Stimulated activated CD8-positive, alpha-beta memory T cell treated with anti-CD3 and anti-CD28 coated beads, Interleukin-4, amount 100 ng/mL, for 4 hours (primary cell): ENCODE measurements at places on chromosomes 4 and X.

- DNase-seq, result no peak
Observed at GRCh38 chr4:25113915-25114904, 46.0 kb downstream of the SEPSECS start.

- no peak for DNase-seq
Observed at GRCh38 chr4:147194604-147195003, 248.9 kb upstream of the TTC29 start.

GRCh38 chr4:1252928-1253492 is 4.1 kb upstream of the CTBP1 start:
- DNase-seq, result no peak

DNA sequence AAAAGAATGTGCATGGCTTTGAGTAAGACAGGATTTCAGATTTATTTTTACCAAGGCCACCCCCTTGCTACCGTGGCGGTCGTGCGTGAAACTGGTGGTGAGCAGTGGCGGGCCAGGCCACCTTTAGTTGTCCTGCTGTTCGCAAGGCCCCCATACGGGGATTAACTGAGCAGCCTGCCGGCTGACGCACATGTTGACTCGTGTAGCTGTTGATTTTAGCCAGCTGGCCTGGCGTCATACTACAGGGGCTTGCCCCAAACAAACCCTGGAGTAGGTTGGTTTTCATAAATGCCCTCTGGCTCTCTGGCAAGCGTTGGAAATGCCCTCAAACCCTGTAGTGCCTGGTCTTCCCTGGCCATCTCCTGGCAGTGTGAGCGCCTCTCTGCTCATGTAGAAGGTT is 28.4 kb downstream of the WFS1 start:
- DNase-seq, result no peak

GRCh38 chr4:83282049-83282535 is 2.5 kb downstream of the COQ2 start:
- no peak for DNase-seq

DNA sequence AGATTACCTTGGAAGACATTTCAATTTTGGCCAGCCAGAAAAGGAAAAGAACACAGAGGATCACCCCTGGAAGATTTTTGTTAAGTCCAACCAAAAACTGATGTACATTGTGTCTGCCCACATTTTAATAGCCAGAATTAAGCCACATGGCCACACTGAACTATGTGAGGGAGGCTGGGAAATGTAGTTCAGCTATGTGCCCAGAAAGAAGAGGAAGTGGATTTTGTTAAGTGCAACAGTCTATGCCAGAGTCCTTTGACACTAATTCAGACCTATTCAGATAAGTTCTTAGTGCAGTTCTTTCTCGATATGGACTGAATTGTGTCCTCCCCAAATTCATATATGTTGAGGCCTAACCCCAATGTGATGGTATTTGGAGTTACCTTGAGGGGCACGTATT is 18.4 kb downstream of the PRPS1 start:
- DNase-seq, result no peak

DNA sequence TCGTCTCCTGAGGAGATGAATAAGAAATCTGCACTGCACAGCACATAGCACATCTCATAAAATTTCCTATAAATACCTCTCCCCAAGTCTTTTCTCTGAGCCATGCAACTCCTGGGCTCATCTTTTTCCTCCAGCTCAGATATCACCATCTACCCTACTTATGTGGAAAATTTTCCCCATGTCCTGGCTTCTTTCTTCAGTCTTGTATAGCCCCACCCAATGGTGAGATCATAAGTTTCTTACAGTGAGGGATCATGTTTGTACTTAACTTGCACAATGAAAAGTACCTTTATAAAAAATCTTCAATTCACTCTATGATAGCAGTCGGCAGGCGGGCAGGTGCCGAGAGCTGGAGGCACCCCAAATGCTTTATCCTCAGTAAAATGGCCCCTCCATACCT is 198.6 kb upstream of the S100G start:
- DNase-seq, result no peak

DNA sequence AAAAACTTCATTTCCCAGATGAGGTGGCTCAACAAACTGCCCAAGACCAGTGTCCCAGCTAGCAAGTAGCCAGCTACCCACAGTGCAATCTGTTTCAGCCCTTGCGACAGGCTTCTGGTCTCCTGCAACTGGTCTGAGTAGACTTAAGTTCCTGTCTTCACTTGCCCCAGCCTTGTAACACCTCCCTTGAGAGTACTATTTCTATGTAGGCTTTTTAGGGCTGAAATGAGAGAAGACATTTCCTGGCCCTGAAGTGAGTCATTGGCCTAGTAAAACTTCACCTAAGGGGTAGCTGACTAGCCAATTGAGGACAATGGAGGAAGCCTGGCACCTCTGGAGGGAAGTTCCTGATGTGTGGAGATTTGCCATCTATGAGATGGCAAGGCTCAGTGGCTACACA is 80.1 kb upstream of the STIM2 start:
- DNase-seq, result no peak

DNA sequence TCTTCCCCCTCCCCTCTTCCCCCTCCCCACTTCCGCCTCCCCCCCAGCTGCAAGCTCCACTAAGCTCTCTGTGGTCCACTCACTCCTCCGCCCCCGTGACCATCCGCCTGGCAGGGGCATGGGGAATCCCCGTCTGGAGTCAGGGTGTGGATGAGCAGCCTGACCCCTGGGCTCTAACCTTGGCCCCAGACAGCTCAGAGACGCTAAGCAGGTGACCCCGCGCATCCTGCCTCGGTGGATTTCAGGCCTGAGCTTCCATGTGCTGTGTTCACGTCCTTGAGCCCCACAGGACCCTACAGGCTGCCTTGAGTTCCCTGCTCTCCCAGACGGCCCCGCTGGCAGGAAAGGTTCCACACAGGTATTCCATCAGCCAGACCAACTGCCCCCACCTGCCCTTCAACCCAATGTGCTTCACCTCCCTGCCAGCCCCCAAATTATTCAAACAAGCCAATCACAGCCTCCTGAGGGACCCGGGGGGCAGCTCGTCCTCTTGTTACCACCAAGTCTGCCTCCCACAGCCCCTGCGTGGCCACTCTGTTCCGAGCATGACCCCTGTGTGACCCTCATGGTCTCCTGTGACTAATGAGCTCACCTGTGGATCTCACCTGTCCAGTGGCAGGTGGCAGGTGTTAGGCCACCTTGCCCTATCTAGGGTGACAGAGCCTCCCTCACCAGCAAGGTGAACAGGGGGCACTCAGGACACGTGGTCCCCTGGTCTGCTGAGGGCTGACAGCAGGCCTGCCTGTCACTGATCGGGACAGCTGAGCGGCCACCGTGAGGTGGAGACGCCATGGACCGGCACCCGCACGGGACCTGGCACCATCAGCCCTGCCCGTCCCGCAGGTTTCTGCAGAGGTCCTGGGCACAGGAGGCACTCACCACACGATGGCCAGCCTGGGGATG is 73.2 kb upstream of the MXD4 start:
- no peak for DNase-seq

GRCh38 chr4:42482516-42483327 is 85.4 kb downstream of the SHISA3 start:
- DNase-seq, result no peak

DNA sequence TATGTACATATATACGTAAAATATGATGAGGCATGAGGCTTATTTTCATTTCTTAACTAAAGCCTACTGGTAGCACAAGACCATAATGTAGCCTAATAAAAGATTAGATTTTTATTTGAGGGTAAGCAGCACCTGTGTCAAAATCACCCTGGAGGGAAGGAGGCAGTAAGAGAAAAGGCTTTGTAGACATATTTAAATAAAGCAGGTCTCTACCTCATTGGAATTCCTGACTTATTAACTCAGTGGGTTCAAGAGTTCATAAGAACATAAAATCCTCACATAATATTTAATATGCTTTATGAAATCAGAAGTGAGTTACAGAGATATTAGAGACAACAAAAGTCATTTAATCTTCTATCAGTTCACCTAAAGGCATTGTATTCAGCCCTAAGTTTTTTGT is 261.6 kb upstream of the ANKRD50 start:
- no peak for DNase-seq

DNA sequence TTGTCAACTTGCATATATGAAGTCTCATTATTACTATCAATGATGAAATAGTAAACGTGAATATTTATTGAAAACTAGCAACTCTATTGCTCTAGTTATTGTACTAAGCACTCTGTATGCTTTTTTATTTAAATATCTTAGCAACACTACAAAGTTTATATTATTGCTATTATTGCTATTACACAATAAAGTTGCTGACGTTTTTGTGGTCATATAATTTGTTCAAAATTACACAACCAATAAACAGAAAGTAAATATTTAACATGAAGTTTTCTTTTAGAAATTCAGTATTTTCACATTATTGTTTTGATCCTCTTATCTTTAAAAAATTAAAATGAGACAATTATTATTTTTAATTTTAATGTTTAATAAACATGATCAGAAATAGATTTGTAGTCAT is 1521.1 kb upstream of the PCDH7 start:
- DNase-seq, result no peak

DNA sequence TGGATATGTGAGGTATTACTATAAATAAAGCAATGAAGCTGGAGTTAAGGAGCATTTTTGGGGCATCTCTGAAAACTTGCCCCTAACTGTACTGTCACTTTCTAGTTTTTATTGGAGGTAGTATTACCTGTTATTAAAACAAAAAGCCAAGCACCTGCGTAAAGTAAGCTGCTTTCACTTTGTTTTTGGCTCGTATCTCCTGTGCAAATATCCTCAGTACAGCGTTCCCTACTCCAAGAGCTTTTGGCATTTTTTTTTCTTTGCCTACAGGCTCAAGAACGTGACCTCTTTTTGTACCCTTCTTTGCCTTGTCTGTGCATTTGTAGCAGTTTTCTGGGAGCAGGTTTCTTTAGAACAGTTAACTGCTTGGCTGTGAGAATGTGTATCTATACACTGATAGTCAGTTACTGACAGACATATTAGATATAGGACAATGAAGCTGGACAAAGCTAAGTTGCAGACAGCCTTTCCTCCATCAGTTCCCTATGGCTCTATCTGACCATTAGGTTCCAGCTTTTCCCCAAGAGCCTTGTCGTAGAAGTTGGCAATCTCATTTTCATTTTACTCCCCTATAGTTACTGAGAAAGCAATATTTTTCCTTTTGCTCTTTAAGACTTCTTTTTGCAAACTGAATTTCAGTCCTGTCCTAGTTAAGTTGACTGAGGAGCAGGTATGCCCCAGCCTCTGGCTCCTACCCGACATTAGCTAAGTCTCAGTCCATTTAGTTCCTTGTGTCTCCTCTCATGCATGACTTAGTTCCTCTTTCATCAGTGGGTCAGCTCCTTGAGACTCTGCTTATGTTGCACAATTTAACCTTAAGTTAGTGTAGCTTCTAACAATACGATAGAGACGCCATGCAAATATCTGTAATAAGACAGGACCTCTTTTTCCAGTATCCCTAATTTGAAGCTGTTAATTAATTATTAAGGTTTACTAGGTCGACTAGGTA is 71.5 kb upstream of the HPRT1 start:
- DNase-seq, result no peak

DNA sequence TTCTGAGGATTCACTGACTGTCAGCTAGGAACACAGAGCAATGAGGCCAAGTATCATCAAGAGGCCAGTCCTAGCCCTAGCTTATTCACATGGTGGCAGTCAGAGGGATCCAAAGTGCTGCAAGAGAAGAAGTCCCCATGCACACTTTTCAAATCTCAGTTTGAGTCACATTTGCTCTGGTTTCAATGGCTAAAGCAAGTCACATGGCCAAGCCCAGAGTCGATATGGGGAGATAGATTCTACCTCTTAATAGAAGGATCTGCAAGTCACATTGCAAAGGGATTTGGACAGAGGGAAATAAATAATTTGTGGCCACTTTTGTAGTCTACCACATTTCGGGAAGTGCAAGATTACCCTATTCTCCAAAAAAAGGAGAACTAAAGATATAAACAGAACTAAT is 3.7 kb upstream of the LCORL start:
- DNase-seq, result no peak

GRCh38 chr4:61468024-61468720 is 268.0 kb downstream of the ADGRL3 start:
- no peak for DNase-seq

GRCh38 chr4:10201381-10202223 is 85.0 kb upstream of the WDR1 start:
- no peak for DNase-seq

GRCh38 chr4:996997-997374 is 3.8 kb upstream of the SLC26A1 start:
- DNase-seq, result no peak

- no peak for DNase-seq
Observed at GRCh38 chr4:127355743-127356142, 277.0 kb upstream of the INTU start.

- DNase-seq, result no peak
Observed at GRCh38 chr4:10697086-10697485, 12.5 kb upstream of the CLNK start.

DNA sequence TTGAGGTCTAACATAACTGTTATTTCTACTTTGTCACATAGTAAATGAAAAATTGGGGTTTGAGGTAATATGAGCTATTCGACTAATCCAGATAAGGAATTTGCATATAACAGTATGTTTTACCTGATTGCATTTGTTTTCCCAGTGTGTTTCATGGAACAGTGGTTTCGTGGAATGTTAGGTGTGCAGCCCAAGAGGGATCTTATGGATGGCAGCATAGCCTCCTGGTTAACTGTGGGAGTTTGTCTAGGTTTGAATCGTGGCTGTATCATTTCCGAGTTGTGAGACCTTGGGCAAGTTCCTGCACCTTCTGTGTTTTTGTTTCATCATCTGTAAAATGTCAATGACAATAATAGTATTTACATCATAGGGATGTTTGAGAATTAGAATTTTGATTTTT is 7.9 kb downstream of the BMPR1B start:
- no peak for DNase-seq

DNA sequence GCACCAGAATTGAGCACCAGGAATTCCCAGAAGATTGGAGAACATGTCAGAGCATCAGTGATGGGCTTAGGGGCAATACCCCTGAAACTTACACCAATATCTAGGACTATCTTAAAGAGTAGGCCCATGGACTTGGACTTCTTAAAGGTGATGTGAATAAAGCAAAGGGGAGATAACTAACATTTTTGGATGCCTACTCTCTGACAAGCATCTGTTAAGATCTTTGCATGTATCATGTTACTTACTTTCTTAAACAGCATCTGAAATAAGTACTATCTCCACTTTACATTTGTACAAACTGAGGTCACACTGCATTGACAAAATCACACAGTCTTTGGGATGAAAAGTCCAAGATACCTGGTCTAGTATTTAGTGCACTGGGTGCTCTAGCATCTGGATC is 258.6 kb upstream of the ARSJ start:
- no peak for DNase-seq

DNA sequence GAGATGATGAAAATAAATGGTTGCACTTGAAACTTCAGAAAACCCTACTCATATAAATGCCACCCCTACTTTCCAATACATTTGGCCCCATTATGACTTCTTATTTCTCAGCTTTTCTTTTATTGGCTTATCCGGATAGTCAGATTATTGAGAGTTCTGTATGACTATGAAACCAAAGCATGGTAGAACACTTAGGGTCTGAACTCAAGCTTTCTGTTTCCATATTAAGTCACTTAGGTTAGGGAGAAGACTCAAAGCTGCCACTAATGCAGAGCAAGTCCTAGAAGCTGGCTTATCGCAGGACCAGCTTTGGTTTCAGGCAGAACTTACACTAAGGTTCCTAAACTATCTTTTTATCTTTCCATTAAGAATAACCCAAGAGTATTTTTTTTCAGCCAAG is 229.9 kb upstream of the CPEB2 start:
- no peak for DNase-seq
